ENCODE measurements at places on chromosomes 6 and 20.

- DNase-seq = no peak
Measured at GRCh38 chr6:45462190-45463134, 84.7 kb upstream of the SUPT3H start.

DNA sequence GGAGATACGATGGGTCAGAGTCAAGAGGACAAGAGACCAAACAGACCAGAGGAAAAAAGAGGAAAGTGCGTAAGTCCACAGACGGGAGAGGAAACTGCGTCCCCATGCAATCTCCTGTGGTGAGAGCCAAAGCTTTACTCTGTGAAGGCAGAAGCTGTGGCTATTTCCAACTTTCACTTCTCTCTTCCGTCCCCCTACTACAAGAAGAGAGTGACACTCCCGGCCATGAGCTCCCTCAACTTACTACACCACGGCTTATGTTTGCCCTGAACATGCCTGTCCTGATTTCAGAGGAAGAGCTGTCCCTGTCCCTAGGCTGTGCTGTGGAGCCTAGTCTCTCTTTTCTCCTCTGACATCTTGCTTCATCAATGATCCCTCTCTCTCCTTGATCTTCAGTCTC lies 11.5 kb upstream of the SSR1 start:
- no peak for DNase-seq

GRCh38 chr20:1392443-1392692 lies 486 bp downstream of the FKBP1A start:
- no peak for DNase-seq

DNA sequence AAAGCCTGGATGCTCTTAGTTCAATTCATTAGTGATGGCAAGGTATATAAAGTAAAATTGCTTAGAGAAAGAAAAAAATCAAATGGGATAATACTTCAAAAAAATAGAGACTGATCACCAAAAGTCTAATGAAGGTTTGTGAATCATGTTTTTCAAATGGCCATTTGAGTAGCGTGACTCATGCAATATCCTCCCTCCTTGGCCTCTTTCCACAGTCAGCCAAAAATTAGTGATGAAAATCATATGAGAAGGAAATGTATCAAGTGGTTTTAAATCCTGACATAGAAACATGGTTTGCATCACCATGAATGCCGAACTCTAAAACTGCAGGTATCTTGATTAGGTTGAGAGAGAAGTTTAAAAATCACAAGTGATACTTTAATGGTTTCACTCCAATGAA lies 1.2 kb upstream of the COL19A1 start:
- DNase-seq = no peak

DNA sequence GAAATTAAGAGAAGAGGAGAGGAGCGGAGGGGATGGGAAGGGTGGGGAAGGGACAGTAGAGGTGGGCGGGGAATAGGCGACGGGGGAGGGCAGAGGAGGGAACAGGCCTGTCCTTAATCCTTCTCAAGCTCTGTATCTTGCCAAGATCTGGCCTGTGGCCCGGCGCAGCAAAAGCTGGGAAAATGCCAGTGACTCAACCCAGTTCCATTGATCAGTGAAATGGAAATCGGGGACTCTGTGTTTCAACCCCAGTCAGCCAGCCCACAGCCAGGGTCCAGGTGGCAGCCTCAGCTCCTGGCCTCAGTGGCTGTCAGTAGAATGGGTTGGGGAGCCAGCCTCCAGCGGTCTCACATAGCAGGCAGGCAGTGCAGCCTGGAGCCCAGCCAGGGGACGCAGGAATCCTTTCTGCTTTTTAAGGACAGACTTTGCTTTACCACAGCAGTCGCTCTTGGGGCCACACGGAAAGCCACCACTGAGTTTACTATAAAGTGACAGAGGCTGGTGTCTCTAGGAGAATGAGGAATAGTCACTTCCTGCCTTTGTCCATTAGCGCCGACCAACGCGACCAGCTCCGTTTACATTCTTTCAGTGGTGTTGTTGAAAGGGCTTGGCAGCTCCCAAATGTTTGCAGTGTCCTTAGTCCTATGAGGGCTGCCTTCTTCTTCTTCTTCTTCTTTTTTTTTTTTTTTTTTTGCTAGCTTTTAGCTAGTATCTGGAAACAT lies 128.0 kb downstream of the RIN2 start:
- DNase-seq = no peak

GRCh38 chr6:151096255-151096612 lies 143.5 kb upstream of the AKAP12 start:
- DNase-seq = no peak

DNA sequence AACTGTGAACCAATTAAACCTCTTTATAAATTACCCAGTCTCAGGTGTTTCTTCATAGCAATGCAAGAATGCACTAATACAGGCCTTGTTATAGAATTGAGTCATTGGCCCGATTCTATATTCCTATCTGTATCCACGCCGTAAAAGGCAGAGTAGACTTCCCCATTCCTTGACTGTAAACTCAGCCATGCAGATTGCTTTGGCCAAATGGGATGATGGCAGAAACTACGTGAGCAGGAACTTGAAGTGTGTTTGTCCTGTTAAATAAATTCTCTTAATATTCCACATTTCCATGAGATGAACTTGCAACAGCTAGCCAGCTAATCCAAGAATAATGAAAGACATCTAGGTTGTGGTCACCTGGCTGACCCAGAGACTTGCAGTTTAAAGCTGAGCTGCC lies 3.9 kb upstream of the SAYSD1 start:
- no peak for DNase-seq

DNA sequence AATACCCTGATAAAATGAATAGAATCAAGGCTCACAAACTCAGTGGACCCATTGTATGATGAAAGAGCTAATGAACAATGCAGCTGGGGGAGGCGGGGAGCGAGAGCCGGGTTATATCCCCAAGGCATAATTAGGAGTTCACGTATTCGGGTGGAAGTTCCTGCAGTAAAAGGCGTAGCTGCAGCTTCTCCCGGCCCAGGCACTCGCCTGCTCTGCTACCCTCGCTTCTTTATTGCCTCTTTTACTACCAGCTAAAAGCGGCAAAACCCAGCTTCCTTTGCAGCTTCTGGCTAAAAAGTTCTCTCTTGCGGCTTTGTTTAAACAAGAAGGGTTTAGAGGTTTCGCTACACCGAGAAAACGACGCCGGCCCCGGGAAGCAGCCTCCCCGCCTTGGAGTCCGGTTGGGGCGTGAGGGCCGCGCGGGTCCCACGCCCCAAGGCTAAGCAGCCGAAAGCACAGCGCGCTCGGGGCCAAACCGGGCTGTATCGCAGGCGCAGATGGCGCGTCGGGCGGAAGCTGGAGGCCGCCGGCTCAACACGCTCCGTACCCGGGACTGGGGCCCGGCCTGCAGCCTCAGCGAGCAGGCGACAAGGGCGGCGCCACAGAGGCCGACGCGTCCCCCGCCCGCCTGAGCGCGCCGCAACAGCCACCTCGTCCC lies 1.6 kb downstream of the ZBTB2 start:
- no peak for DNase-seq

DNA sequence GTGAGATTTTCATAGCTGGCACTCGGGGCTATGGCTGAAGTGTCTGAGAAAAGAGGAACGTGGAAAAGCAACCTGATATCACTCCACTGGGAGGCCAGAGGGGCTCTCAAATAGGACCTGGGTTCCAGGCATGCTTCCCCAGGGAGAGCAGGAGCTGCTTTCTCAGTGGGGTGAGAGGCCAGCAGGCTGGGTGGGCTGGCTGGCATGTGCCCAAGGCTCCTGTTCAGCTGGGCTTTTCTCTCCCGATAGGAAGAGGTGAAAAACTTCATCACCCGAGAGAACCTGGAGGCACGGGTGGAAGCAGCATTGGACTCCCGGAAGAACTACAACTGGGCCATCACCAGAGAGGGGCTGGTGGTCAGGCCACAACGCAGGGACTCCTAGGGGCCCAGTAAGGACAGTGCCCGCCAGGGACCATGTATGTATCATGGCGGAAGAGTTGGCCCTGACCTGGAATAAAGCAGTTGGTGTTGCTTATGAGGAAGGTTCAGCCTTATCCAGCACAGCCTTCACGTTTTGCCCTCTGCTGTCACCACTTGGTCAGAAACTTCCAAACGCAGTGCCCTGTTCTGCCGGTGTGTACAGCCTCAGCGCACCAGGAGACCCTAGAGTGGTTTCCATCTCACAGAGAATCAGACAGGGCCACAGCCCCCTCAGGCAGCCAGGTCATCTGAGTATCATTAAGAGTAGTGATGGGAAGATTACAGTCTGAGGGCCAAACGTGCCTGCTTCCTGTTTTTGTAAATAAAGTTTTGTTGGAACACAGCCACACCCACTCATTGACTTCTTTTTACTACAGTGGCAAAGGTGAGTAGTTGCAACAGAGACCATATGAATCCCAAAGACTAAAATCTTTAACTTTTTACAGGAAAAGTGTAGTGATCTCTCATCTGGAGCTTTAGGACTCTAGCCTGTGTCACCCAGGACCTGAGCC lies 1.9 kb downstream of the MRPS26 start:
- DNase-seq = no peak

GRCh38 chr6:87184762-87185250 lies 29.4 kb downstream of the ZNF292 start:
- DNase-seq = no peak
